ENCODE measurements at places on chromosomes 6 and 20.
A peak's percentile ranks its signal among the peaks of the same experiment; 100 is the strongest.

DNA sequence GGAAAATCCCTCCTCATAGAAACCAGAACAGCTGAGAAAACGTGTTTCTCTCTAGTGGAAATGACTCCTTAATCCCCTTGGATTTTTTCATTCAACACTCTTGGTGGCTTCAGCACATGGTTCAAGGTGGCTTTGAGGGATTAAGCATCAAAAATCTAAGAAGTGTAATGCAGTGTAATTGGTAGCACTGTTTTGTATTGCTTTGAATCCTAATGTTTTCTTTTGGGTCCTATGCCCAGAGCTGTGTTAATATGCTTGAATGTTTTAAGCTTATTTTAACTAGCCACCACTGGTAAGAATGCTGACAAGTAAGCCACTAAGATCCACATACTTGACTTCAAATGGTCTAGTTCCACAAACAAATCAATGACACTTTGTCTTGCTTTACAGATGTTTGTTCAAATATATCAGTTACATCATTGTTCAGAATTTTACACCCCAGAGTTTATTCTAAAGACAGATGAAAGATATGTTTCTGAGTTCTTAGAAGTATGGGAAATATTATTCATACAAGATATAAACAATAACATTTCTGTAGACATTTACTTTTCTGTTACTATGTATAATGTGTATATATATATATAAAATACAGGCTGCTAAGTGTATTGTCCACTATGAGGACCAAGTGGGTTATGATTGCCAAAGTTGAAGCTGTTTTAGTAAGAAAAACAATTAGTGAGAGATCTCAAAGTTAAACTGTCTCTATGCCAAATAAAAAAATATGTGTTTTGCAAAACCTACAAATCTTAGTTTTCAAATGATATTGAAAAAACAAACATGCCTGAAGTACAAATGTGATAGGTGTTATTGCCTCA, 220.8 kb downstream of the OGFRL1 start:
- DNase-seq = peak; percentile 4

GRCh38 chr6:144957236-144957937, 672.3 kb downstream of the UTRN start:
- DNase-seq = no peak

DNA sequence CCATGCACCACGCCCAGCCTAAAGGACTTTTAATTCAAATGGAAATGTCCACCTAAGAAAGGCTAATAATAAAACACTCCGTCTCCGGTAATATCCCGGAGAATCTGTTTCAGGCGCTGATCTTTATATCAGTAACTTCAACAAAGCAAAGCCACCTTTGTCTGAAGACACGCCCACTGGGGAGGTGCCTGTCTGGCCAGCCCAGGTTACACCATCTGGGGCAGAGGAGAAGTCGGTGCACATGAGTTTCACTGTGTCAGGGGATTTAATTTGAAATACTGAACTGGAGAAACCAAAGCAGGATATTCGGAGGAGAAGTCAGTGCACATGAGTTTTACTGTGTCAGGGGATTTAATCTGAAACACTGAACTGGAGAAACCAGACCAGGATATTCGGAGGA, 9.4 kb downstream of the SERPINB6 start:
- no peak for DNase-seq

GRCh38 chr20:33233129-33233774, 2.5 kb upstream of the BPIFA1 start:
- DNase-seq = peak; percentile 81

- peak; percentile 87 for DNase-seq
Observed at GRCh38 chr6:126064257-126064747, 78.0 kb downstream of the TRMT11 start.

DNA sequence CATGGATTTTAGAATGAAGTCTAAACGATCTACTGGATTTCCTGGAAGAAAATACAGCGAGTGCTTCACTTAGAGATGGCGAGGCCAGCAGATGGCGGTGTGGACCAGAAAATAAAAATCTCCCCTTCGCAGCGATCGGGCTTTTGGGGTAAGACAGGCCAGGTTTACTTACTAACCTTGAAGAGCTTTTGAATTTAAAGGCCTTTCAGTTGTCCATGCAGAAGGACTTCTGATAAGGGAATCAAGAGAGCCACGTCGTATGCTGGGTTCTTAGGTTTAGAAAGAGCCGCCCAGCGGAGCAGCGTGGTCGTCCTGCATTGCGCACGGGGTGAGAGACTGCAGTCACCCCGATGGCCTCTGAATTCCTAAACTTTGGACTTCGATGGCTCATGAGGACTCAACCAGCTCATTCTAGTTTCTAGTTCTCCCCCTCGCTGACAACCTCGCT, 125.2 kb upstream of the RALGAPA2 start:
- peak; percentile 73 for DNase-seq

DNA sequence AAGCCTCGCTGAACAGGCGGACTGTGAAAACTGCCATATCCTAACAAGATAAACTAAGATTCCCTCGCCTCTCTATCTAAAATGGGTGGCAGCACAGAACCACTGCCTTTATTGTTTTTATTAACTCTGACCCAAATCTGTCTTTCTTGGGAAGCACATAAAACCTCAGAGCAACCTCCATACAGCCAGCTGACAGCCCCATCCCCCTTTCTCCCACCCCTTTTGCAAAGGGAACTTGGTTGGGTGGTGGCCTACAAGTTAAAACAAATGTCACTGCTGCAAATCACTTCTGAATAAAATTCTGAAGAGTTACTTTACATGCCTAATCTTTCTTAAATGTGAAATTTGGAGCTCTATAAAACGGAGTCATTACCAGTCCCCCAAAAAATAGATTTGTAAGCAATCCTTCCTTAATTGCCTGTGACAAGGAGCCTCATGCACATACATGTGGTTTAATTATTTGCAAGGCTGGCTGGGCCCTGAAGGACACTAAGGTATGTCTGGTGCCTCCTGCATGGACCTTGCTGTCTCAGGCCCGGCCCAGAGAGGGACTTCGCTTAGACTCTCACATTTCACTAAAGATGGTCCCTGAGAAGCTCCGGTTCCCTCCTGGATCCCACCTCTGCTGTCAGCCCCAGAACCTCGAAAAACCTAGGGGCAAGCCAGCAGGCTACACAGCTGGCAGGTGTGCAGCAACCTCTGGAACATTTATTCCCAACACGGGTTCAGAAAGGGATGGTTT, 21.7 kb downstream of the PXDC1 start:
- DNase-seq = no peak

GRCh38 chr20:5545455-5545854, 204.7 kb upstream of the SHLD1 start:
- no peak for DNase-seq

DNA sequence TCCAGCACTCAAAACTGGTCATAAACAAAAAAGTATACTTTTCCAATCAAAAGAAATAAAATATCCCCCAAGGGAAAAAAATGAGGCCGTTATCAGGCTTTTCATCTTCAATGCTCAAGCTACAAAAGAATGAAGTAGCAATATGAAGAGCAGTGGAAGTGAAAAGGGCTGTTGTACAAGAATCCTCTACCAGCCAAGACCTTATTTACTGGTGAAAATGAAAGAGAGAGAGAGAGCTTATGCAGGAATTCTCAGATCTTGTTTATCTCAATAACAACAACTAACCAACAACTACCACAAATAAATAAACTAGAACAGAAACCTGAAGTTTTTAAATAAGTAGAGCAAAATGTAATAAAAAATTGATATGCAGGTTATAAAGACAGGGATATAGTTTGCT, 400.6 kb downstream of the HDGFL1 start:
- no peak for DNase-seq

DNA sequence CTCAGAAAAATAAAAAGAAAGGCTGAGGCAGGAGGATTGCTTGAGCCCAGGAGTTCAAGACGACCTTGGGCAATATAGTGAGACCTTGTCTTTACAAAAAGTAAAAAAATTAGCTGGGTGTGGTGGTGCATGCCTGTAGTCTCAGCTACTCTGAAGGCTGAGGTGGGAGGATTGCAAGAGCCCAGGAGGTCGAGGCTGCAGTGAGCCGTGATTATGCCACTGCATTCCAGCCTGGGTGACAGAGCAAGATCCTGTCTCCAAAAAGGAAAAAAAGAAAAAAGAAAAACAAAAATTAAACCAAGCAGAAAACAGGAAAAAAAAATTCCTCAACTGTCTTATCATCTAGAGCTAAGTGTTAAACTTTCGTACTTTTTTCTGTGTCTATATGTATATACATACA, 12.4 kb upstream of the SRSF3 start:
- DNase-seq = no peak

DNA sequence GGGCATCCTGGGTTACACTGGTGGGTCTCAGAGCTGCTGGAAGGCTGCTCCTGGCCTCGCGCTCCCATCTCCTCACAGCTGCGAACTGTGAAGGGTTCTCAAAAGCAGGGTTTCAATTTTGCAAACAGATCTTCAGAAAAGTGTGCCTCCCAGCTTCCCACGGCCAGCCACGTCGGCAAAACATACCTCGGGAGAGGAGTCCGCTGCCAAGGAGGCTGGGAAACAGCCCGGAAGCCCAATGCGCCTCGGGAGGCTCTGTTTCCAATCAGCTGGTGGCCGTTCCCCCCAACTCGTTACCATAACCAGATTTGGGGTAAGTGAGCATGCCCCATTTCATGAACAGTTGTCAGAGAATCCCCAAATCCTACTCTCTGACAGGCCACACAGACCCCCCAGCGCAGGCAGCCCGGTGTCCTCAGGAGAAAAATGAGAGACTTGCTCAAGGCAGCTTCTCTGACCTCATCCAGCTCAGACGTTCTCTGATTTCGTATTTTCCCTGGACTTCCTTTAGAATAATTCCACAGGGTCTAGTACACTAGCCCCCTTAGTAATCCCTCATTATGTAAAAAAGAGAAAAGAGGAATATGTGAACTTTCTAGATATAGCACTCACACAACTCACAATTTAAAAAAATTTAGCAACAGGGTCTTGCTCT, 98.4 kb downstream of the SNX5 start:
- DNase-seq = no peak

DNA sequence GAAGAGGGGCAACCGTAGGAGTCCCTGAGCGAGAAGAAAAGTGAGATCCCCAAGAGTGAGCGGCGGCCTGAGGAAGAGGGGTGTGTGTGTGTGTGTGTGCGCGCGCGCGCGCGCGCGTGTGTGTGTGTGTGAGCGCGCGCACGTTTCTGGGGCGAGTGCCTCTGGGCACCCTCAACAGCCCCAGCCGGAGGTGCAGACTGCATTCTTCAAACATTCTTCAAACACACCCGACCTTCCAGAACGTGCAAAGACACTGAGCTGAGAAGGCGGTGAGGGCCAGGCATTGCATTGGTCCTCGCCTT, 76.2 kb upstream of the FOXP4 start:
- no peak for DNase-seq

- DNase-seq = no peak
Observed at GRCh38 chr6:150588888-150589499, 10.7 kb upstream of the PLEKHG1 start.

GRCh38 chr20:4942331-4942730, 59.0 kb downstream of the SLC23A2 start:
- no peak for DNase-seq

GRCh38 chr20:47843886-47844567, 58.7 kb upstream of the SULF2 start:
- no peak for DNase-seq

DNA sequence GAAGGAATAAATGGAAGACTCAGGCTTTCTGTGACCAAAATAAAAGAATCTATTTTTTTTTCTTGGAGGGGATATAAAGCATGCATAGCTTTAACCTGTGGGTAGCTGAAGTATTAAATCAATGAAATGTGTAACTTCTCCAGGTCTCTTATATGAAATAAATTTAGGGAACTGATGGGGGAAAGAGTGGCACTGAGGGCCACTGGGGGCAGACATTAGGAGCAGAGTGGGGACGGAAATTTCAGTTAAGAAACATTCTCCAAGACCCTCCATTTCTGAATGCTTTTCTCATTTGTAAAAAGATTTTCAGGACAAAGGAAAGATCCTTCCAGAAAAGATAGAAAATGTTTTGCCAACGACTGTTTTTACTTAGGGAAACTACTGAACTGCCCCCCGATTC, 131.0 kb downstream of the GPX5 start:
- DNase-seq = no peak

- no peak for DNase-seq
Observed at GRCh38 chr20:45346851-45347250, 1.4 kb downstream of the SDC4 start.

DNA sequence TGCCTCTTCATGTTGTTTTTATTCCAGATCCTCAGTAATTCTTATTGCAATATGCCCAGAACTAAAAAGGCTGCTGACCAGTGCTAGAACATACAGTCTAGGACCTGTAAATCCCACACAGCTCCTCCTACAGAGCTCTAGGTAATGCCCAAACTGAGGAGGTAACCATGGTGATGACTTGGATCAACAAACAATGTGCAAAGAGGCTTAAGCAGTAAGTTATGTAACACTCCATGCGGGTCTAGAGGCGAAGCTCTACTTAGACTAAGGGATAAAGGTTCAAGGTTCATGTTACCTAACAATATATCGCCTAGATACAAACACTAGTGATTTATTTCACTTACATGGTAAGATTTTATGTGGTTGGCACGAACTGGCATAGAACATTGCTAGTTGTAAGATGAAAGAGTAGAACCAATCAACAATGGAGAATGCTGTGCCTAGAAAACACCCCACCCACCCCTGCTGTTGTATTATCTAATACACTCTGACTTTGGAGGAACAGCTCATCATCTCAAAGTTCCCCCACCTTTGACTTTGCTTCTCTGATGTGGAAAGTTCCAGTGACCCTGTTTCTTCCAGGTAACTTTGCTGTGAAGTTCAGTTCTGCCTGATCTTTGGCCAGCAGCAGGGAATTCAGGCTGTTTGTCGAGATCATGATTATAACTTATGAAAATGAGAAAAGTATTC, 242.4 kb downstream of the ALDH8A1 start:
- DNase-seq = peak; percentile 92

- DNase-seq = no peak
Observed at GRCh38 chr6:36327226-36327918, 9.3 kb downstream of the BNIP5 start.

All from NCI-H82 (cell line).